ENCODE measurements at places on chromosomes 5 and 9. TPM values are rescaled to one million over a fixed set of nuclear protein-coding genes. Genes with fewer than 3 reads are reported as not detected.

Gene OMD
- total RNA-seq, result not detected

Gene FAM221B
- total RNA-seq, result not detected

Gene PCDHB5
- total RNA-seq, result 0.54 TPM

Gene PCDHA1
- not detected for total RNA-seq

Gene KYAT1
- total RNA-seq, result 3.6 TPM

Gene HMCN2
- not detected for total RNA-seq

Gene ACOT12
- not detected for total RNA-seq

Gene NOTCH1
- total RNA-seq, result 14.1 TPM

Gene CYLC2
- total RNA-seq, result not detected

Gene NDFIP1
- total RNA-seq, result 72.7 TPM

Gene ENG
- 7.5 TPM for total RNA-seq

Gene LCN10
- not detected for total RNA-seq

Gene NOXA1
- total RNA-seq, result 0.39 TPM

Gene ZNF879
- total RNA-seq, result 7.5 TPM

Gene GABBR2
- total RNA-seq, result not detected

Gene GLE1
- 30.6 TPM for total RNA-seq

Gene PPIC
- 44.5 TPM for total RNA-seq

Gene PCDHGB2
- total RNA-seq, result 2.4 TPM

Gene SPEF2
- total RNA-seq, result 8.2 TPM

Gene SPINK5
- not detected for total RNA-seq

Gene BTNL9
- 0.11 TPM for total RNA-seq

Gene FBN2
- 194 TPM for total RNA-seq

Gene SLCO6A1
- not detected for total RNA-seq

Gene ACTBL2
- 2.7 TPM for total RNA-seq

Gene SLC36A2
- not detected for total RNA-seq

Gene LTC4S
- total RNA-seq, result 1.2 TPM

Gene MYOZ3
- total RNA-seq, result not detected

Gene ADAMTS12
- total RNA-seq, result 3.9 TPM

Gene NR6A1
- 1.6 TPM for total RNA-seq

Gene LHX6
- total RNA-seq, result 0.33 TPM

Gene CDKN2B-AS1
- total RNA-seq, result 5.7 TPM

Gene GABRP
- total RNA-seq, result 1,966 TPM

Gene SPINK6
- total RNA-seq, result not detected

Gene IRX2
- total RNA-seq, result 48.2 TPM

Gene PCDHB16
- 0.11 TPM for total RNA-seq

Gene KIF4B
- total RNA-seq, result under 0.01 TPM

Gene BARHL1
- not detected for total RNA-seq

Gene OR1Q1
- not detected for total RNA-seq

All from placental epithelial cell (primary cell).